ENCODE measurements at places on chromosomes 11 and 22.

GRCh38 chr11:117145393-117145761 lies 1.3 kb downstream of the PAFAH1B2 start:
- peak; percentile 58 for DNase-seq

DNA sequence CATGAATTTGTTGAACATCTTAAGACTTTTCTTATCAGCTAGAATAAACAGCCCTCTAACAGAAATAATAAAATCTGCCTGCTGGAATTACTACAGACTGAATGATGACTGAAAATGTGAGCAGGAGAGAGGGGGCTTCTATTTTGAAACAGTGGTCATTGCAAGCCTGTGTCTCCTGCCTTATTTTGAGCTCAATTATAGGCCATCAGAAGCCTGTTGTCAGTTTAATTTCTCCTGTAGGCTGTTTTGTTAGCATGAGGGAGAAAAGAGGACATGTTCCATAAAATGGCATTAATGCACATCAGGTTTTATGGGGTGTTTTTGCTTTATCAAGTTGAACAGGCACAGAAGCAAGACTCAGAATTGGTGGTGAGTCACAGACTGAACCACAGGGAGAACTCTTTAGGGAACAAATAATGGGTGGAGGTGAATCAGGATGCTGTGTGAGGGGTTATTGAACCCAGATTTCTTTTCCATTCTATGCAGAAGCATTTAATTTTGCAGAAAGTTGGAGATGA lies 129.1 kb downstream of the PARVA start:
- DNase-seq, result peak; percentile 52

DNA sequence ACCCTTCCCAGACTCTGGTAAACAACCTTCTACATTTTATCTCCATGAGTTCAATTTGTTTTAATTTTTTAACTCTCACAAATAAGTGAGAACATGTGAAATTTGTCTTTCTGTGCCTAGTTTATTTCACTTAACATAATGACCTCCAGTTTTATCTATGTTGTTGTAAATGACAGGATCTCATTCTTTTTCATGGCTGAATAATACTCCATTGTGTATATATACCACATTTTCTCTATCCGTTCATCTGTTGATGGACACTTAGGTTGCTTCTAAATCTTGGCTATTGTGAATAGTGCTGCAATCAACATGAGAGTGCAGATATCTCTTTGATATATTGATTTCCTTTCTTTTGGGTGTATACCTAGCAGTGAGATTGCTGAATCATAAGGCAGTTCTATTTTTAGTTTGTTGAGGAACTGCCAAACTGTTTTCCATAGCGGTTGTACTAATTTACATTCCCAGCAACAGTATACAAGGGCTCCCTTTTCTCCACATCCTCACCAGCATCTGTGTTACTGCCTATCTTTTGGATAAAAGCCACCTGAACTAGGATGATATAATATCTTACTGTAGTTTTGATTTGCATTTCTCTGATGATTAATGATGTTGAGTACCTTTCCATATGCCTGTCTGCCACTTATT lies 93.9 kb downstream of the ATG16L2 start:
- no peak for DNase-seq

DNA sequence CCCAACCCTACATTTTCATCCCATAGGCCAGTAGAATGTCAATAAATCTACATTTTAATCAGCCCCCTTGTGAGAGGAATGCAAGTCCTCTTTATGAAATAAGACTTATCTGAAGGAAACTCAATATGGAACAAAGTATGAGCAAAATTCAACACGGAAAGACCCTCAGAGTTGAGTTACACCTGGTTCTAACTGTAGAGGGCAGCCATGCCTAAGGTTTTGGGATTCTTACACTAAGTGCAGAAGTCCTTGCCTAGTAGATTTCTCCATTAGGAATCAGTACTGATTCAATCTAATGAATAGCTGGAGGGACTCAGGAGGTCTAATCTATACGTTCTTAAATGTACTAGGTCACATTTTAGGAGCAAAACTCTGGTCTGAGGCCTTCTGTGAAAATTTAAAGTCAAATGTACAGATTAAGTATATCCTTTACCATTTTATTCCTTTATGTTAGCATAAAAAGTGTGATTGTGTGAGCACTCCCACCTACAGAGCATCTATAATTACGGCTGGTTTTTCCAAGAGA lies 904.5 kb downstream of the DLG2 start:
- DNase-seq, result no peak

- DNase-seq, result no peak
These were observed 35.8 kb downstream of the CSTPP1 start for GRCh38 chr11:46972343-46972742.

DNA sequence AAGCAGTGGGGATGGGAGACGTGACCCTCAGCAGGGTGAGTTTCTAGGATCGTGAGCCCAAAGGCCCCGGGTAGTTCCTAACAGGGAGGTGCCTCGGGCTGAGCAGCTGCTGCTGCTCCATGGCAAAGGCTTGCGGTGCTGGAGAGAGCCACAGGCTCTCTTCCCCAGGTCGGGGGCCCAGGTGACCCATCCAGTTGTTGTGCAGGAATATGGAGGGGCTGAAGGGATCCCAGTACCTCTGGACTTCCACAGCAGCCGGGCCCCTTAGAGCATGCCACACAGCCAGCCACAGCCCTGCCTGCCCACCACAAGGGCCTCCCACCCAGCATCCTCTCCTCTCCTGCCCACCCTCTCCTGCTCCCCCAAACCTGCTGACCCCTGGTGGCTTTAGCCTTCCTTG lies 49.3 kb downstream of the BUD13 start:
- no peak for DNase-seq

DNA sequence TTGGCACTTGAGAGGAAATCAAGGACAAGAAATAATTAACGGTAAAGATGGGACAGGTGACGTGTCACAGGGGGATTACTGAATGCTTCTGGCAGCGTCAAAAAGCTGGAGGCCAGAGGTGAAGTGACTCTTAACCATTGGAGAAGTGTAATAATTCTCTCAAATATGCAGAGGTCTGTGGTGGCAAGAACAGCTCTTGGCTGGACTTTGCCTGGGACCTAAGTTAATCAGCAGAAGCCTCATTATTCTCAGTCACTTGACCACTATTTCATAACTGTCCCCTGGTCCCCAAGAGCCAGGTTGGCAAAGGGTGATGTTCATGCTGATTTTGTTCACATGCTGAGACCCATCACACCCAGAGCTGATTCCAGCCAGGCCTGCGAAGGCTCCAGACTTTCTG lies 72.9 kb downstream of the TIMP3 start:
- no peak for DNase-seq

GRCh38 chr11:8488395-8488794 lies 105.6 kb downstream of the STK33 start:
- DNase-seq, result no peak

GRCh38 chr11:70398834-70399680 lies 728 bp downstream of the CTTN start:
- DNase-seq, result no peak

DNA sequence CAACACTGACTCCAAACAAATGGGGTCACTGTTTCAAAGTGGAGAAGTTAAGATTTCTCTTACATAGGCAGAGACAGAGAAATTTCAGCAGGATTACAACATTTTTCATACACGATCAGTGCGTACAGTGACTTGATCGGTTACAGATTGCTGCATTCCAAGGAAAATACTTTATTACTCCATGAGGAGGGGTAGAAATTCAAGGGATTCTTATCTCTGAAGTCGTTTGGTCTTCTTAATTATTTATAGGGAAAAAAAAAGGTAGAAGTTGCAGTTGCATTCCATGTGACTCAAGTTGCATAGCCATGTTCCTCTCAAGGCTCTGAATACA lies 10.7 kb upstream of the SMIM38 start:
- peak; percentile 15 for DNase-seq

- DNase-seq, result no peak
These were observed 18.9 kb upstream of the FIBIN start for GRCh38 chr11:26974996-26975395.

DNA sequence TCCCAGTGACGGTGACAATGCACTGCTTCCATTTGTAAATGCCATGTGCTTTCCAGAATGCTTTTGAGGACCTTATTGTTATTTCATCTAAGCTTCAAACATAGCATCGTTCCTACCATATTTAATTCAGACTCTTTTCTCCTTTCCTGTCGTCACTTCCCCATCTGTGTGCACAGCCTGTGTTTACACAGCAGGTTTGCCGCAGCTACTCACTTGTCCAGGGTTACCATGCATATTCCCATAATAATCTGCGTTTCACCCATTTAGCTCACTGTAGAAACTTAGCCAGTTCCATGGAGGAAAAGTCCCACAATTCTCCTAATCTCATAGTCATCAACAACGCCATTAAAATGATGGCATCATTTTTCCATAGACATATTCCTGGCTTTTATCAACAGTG lies 48.0 kb downstream of the FLI1 start:
- DNase-seq, result no peak

GRCh38 chr11:128535468-128536457 lies 51.6 kb downstream of the ETS1 start:
- no peak for DNase-seq

DNA sequence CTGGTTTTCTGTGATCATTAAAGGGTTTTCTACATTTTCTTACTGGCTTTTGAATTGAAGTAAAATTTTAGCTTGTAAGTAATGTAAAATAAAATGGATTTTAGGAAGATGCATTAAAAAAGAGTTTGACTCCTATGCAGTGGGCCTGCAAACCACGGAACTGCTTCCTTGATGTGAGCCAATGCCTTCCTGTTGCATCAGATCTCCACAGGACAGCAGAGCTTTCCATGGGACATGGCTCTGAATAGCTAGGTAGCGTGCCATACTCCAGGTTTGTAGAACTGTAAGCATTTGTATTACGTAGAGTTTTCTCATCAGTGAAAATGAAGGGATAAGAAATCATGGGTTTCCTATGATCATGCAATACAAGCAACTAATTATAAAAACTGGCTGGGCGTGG lies 133.4 kb downstream of the SWAP70 start:
- no peak for DNase-seq

GRCh38 chr22:27970596-27971220 lies 51.7 kb upstream of the PITPNB start:
- no peak for DNase-seq

- DNase-seq, result no peak
These were observed 37.6 kb downstream of the TRMU start for GRCh38 chr22:46373159-46373558.

GRCh38 chr22:35308480-35309021 lies 8.9 kb downstream of the TOM1 start:
- DNase-seq, result no peak

GRCh38 chr11:106524436-106524835 lies 447.0 kb downstream of the AASDHPPT start:
- DNase-seq, result peak; percentile 5

DNA sequence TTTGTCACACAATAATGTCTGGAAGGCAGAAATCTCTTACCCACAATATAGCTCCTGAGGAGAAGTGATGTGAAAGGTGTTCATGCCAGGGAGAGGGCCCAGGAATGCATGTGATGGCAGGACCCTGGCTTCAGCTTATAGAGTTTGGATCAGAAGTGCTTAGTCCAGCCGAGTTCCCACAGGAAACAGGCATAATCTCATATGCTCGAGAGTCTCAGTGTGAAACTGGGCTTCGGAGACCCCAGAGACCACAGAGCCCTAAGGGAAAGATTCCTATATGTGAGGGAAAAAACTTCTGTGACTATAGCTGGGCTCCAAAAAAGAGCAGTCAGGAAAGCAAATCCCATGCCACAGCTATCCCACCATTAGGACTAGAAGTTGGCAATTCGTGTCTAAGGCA lies at the start of gene OR52N5:
Gene OR52N5 (minus strand): TSS at position 101 of the 400 bp plus-strand sequence. CDS start 4,721 bp downstream, outside the sequence.
- no peak for DNase-seq

- DNase-seq, result peak; percentile 52
These were observed 16.6 kb downstream of the TBC1D10A start for GRCh38 chr22:30309951-30310741.

- no peak for DNase-seq
These were observed 960.0 kb upstream of the RAG2 start for GRCh38 chr11:37557990-37558389.

GRCh38 chr11:12215181-12215593 lies 104.8 kb downstream of the MICAL2 start:
- DNase-seq, result no peak

- no peak for DNase-seq
These were observed 34.4 kb upstream of the ZBED5 start for GRCh38 chr11:10892250-10892649.

DNA sequence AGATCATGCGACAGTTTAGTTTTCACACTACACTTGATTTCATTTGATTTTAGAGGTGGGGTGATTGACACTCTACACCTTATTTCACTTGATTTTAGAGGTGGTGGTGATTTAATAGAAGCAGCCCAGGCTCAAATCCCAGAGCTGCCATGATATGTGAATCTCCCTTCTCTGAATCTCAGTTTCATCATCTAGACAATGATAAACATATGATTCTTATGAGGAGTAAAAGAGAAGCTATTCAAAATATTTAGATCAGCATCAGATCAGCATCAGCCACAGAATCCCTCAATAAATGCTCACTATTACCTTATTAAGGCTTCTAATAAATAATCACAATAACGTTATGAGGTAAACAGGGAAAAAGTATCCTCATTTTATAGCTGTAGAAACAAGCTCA lies 98.8 kb downstream of the MSANTD4 start:
- DNase-seq, result no peak

GRCh38 chr22:37487571-37487970 lies 1.4 kb upstream of the MFNG start:
- no peak for DNase-seq

GRCh38 chr11:62217191-62217748 lies 8.8 kb downstream of the SCGB2A1 start:
- DNase-seq, result peak; percentile 12

- DNase-seq, result no peak
These were observed 28.2 kb upstream of the MGAT3 start for GRCh38 chr22:39428597-39429071.

GRCh38 chr11:121567995-121568394 lies 115.2 kb upstream of the SORL1-AS1 start:
- no peak for DNase-seq

DNA sequence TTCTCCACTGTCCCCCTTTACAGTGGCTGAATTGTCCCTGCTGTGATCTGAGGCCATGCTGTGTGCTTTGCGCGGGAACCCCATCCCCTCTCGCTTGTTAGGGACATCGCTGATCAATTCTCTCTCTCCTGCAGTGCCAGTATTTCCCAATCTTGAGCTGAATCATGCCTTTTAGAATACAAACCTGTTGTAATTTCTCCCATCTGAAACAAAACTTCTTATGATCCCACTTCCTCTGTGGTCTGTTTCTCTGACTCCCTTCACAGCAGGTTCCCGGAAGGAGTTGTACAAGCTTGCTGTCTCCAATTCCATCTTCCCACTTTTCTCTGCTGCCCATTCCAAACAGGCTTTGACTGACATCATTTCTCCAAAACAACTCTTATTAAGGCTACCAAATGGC lies 16.8 kb downstream of the ADAMTS15 start:
- no peak for DNase-seq

DNA sequence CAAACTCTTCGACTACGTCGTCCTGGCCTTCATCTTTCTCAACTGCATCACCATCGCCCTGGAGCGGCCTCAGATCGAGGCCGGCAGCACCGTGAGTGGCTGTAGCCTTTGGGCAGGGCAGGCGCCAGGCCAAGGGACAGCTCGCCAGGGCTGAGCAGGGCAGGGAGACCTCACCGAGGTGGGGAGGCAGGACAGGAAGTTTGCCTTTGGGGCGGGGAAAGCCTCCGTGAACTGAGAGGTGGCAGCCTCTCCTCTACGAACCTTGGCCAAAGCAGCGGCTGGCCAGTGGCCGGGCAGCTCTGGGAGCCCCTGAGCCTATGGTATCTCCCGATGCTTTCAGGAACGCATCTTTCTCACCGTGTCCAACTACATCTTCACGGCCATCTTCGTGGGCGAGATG lies 93.2 kb downstream of the CACNA1I start:
- DNase-seq, result no peak
